ENCODE measurements at places on chromosomes 11 and 22.
A peak's percentile ranks its signal among the peaks of the same experiment; 100 is the strongest.

DNA sequence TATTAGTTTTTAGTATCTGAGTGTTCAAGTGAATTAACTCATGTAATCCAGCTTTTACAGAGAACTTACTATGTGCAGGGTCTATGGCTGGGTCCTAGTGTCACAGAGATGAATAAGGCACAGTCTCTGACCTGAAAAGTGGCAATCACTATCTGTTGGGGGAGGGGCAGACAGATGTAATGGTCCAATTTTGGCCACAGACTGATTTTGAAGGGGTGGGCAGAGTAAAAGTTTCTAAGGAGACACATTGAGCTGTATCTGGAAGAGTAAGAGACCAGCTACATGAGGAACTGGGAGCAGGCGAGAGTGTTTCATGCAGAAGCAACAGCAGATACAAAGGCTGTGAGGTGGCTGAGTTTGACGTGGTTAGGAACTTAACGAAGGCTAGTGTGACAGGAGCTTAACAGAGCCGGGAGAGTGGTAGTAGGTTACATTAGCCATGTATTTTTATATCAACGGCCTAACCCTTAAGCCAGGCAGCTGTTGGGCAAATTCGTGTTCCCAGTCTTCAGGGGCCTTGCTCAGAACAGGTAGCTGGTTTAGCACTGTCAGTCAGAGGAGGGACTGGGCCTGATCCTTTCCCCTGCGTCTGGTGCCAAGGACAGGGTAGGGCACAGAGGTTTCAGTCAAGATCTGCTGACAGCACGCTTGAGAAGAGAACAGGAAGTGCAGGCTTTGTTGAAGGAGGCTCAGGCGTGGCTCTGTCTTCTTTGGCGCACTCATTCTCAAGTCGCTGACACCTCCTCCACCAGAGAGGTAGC, 1.4 kb upstream of the STIM1 start:
- DNase-seq, result peak; percentile 41

DNA sequence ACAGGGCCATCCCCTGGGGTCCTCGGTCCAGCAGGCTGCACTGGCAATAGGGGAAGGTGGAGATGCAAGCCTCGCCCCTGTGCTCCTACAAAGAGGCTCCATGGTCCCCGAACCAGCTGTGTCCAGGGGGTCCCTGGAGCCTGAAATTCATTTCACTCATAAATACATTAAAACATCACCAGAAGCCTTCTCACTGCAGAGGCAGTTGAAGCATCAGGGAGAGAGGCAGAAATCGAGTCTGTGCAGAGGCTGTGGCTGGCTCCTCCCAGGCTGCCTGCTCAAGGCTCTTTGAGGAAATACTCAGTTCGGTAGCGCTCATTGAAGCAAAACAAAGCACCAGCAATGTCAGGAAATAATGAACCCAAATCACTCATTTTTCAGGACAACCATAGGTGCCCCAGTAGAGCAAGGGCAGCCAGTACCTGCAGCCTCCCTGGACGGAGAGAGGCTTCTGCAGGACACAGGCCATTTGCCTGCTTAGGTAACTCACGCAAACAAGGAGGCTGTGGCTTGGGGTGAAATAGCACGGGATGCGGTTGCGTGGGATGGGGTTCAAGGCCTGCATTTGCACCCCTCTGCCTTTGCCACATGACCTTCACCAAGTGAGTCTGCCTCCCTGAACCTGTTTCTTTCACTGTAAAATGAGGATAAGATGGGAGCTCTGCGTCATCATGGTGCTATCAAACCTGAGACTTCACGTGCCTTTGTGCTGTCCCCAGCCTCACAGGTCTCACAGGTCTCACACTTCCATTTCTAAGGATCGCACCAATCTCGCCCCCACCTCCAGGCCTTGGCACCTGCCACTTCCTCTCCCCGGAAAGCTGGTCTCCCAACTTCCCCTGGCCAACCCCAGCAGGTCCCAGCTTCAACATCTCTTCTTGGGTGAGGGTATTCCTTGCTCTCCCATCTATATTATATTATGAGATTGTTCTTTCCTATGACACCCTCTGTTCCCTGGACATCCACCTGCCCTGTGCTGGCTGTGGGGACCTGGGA, 84.3 kb upstream of the SHISAL1 start:
- DNase-seq, result no peak

DNA sequence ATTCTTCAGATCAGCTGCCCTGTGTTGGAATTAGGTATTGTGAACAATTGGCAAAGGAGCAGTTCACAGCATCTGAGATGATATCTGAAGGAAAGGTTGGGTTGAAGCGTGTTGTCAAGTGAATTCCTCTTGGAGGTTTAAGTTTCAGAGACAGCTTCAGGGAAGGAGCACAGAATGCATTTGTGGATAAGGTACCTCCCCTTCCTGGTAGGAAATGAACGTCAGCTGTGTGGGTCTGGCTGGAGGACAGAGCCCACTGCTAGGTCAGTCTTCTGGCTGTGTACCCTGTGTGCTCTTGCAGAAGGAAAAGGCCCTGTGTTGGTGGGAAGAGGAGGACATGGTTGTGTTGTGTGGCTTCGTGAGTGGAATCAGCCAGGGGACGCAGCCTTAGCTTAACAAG, 88.1 kb upstream of the GAL start:
- DNase-seq, result no peak

- no peak for DNase-seq
Measured at GRCh38 chr11:111795334-111795985, 29.3 kb upstream of the PPP2R1B start.

- DNase-seq, result no peak
Measured at GRCh38 chr11:414318-414857, 411 bp downstream of the SIGIRR start.
